ENCODE measurements at places on chromosomes 16 and 17.

DNA sequence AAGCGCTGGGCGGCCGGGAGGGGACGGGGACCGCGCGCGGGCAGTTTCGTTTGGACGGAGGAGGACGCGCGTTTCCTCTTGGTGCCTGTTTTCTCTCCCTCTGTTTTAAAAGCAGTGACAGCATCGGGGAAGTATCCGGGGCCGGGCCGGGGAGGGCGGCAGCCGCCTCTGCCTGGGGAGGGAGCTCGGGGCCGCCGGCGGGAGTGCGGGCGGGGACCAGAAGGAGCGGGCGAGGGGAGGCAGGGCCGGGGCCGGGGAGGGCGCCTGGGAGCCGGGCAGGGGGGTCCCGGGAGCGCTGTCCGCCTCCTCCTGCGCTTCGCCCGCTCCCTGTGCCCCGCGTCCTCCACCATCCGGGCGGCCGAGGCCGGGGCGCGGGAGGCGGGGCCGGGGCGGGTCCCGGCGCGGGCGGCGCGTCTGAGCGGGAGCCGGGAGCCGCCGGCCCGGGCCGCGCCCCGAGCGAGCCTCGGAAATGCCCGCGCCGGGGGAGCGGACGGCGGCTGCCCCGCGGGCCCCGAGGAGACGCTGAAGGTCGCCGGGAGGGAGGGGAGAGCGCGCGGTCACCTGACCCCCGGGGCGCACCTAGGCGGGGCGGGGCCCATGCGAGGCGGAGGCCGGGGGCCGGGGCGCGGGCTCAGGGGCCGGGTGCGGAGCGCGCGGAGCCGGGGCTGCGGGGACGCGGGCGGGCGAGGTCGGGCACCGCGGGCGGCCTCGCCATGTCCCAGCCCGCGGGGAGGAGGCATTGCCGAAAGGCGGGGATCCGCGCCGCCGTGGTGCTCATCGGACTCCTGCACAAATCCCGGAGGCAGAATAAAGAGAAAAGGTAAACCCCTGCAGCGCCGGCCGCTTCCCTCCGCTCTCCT is 57.3 kb downstream of the RAP1GAP2 start:
- peak; percentile 40 for DNase-seq

GRCh38 chr17:75105126-75106080 is 4.4 kb upstream of the ARMC7 start:
- DNase-seq, result no peak

DNA sequence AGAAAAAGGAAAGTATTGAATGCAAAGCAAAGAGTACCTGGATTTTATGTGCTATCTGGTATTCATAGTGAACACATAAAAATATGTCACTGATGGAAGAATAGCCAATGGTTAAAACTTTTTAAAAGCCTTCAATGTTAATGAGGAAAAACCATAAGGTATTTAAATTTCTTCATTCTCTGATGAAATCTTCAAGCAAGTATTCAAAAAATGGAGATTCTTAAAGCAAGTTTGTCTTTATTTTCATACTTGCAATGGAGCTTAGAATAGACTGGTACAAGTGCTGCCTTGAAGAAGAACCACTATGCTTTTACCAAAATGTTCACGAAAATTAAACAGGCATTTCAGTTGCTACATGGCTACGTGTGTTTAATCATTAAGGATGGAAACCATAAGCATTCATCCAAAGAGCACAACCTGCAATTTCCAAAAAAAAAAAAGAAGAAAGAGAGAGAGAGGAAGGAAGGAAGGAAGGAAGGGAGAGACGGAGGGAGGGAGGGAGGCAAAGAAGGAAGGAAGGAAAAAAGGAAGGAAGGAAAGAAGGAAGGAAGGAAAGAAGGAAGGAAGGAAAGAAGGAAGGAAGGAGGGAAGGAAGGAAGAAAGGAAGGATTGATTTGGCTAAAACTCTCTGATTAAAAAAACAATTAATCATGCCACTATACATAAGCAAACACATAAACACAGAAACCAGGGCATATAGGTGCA is 17.6 kb downstream of the HS3ST3A1 start:
- DNase-seq, result no peak

DNA sequence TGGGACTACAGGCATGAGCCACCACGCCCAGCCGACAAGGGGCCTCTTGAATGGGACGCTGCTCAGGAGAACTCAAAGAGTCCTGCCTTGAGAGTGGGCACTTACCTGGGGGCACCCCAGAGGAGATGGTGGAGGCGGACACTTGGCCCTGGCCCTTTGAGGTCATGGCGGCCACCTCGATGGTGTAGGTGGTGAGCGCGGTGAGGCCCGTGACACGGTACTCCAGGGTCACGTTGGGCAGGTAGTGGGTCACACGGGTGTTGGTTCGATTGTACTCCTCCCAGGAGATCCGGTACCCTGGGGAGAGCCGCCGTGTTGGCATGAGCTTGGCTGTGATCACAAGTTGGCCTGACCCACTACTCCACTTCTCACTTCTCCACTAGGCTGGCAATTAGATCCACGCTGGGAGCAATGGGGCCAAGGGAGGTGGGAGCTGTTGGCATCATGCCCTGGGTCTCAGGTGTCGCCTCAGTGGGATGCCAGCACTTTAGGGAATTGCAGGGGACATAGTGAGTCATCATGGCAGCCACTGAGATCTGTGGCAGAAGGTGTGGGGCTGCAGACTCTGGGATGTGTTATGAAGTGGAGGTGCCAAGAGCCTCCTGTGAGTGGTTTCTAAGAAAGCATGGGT is 89.2 kb upstream of the CDC42EP4 start:
- no peak for DNase-seq

- peak; percentile 60 for DNase-seq
Measured at GRCh38 chr17:68771867-68772515, 170.8 kb upstream of the FAM20A start.

DNA sequence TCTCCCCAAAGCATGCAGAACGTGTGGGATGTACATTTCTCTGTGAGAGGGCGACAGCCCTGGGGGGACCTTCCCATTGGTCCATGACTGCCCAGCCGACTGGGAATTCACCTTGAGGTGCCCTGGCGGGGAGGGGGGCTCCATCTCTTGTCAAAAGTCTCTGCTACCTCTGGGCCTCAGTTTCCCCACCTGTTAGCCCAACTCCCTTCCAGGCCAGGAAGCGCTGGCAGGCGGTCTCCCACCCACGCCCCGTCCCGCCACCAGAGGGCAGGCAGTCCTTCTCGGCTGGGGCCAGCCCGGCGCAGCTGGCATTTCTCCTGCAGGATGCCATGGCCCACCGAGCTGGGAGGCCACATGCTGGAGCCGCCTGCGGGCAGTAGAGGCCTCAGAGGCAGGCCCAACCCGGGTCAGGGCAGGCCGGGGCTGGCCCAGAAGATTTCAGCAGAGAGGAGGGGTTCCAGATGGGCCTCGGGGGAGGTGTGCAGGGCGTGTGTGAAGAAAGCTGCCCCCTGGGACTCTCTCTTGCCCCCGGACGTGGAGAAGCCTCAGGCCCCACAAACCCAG is 16.6 kb downstream of the CD7 start:
- DNase-seq, result peak; percentile 30

- DNase-seq, result peak; percentile 78
Measured at GRCh38 chr16:24848065-24848464, 2.3 kb downstream of the SLC5A11 start.

DNA sequence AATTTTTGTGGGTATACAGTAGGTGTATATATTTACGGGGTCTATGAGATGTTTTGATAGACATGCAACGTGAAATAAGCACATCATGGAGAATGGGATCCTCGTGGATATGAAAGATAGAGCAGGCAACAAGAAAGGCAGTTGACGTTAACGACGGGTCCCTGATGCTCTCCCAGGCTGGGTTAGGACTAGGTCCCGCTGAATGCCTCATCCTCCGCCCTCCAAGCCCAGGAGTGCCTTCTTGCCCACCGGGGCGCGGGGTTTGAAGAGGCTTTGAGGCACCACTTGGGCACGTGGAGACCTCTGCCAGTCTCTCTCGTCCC is 9.5 kb upstream of the ZFP90 start:
- no peak for DNase-seq

DNA sequence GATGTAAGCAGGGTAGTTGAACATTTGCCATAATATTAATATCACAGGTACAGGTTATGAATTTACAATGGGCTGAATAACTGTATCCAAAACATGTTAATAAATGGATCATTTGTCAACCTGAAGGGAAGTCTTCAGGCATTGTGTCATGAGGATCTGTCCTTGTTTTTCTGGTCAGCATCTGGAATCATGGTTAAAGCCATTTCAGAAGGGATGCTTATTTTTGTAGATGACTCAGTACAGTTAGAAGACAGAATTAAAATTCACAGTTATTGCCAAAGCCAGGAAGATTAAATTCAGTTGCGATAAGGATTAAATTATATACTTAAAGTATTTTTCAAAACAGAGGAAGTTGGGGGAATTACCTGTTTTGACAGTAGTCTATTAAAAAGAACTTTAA is 8.0 kb downstream of the PSMD11 start:
- peak; percentile 14 for DNase-seq

Data from fibroblast of lung (primary cell).